GM13977 (cell line): ENCODE measurements at places on chromosomes 12 and 14.

DNA sequence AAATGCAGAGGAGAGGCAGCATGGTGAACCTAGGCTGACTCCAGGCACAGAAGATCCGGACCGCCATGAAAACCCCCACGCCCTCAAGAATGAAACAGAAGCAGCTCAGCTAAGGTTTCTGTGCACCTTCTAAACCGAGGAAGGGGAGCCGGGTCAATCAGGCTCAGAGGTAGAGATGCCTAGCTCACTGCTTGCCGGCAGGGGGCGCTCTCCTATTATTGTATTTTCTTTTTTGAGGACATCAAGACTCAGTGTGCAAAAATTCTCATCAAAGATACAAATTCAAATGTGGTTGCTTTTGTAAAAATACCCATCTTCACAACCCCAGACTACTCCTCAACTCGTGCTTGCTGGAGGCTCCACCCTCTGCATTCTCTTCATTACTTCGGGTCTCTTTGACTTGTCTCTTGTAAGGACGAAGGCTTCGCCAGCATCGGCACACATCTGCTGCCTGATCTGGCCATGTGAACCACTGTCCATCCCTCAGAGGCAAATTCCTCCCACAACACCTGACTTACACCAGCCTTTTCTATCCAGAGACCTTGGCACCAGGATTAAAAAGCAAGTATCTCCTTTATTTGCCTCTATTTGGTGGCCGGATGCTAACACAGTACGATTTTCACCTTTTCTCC is 33.4 kb upstream of the RNASE3 start:
- DNase-seq: peak; percentile 52

GRCh38 chr12:95096378-95096777 is 23.0 kb upstream of the NR2C1 start:
- DNase-seq: no peak

- no peak for DNase-seq
Observed at GRCh38 chr14:96079066-96079465, 39.9 kb downstream of the C14orf132 start.

- peak; percentile 89 for DNase-seq
Observed at GRCh38 chr14:102594514-102595175, 2.2 kb downstream of the RCOR1 start.

GRCh38 chr12:6535697-6535946 is 1.3 kb downstream of the GAPDH start:
- DNase-seq: no peak

DNA sequence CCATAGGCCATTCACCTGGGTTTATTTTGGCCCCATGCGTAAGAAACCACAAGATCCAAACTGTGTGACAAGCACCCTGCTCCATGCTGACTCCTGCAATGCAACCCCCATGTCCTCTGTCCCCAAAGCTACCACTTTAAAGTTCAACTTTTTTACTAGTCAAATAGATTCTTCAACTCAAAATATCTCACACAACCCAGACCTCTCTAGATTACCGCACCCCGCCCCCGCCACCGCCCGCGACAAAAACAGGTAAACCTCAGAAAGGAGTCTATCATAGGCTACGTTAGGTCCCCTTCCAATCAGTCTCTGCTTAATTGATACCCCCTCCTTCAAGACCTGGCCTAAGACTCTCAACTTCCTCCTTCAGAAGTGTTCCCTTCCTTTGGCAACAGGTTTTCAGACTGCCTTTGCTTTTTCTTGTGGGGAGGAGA is 2.2 kb downstream of the ZFP36L1 start:
- DNase-seq: no peak

DNA sequence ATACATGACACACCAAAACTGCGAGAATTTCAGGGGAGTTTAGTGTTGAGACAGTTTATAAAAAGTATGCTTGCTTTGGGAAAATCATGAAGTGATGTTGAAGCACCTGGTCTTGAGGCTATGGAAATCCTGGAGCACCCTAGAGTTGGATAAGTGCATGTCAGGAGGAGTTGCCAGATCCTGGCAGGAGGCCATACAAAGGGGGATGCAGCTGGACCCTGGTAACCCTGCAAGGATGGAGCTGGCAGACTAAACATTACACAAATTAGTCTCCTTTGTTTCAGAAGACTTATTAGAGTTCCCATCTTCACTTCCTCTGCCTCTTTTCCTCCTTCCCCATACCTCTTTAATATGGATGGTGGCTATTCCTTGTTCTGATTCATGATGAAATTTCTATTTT is 907.0 kb downstream of the BCL11B start:
- DNase-seq: no peak

DNA sequence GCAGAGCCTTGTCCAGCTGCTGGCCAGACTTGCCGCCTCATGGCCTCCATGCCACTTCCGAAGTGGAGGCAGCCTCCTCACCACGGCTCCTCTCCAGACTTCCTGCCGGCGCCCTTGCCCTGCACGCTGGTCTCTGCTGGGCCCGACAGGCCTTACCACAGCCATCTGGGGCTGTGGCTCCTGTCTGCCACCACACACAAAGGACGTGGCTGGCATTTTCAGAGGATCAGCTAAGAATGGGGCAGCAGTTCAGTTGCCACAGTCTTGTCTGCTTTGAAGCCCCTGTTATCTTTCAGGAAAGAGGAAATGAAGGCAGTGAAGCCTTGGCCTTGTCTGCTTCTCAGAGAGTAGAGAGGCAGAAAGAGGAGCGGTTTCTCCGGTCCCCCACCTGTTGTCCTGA is 178.0 kb upstream of the FKBP4 start:
- no peak for DNase-seq

- DNase-seq: no peak
Observed at GRCh38 chr12:19140381-19141236, 11.1 kb downstream of the PLEKHA5 start.

GRCh38 chr12:28539691-28540323 is 349.6 kb downstream of the CCDC91 start:
- no peak for DNase-seq

GRCh38 chr14:79356040-79356439 is 855.3 kb downstream of the DIO2 start:
- DNase-seq: no peak

- no peak for DNase-seq
Observed at GRCh38 chr12:61369241-61369910, 890.8 kb upstream of the USP15 start.

DNA sequence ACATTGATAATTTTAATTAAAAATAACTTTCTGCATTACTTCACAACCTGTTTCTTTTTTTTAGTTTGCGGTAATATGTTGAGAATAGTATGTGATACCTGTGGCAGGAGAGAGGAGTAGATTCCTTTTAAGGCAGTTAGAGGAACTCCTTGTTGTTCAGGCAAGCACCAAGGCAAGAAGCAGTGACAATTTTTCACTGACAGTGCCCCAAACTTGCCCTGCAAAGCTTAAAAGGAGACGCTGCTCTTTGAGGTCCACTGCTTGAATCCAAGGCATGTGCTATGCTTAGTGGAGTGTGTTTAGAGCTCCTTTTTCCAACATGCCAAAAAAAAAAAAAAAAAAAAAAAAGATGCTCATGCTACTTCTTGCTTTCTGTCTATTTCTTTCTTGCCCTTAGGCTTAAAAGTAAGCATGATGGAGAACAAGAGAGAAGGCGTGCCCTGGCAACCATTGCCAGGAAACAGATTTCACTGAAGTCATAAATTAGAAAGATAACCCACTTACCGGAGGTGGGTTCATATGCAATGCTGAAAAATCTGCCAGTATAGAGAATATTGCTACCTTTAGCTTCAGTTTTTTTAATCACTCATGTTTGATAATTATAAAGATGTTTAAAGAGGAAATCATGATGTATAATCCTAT is 58.3 kb upstream of the DYRK2 start:
- no peak for DNase-seq

- no peak for DNase-seq
Observed at GRCh38 chr12:6340032-6340638, 1.7 kb downstream of the TNFRSF1A start.

GRCh38 chr14:65156568-65157366 is 54.5 kb upstream of the MAX start:
- DNase-seq: peak; percentile 66
